GM23338 (cell line): ENCODE measurements at places on chromosomes 4 and X.

DNA sequence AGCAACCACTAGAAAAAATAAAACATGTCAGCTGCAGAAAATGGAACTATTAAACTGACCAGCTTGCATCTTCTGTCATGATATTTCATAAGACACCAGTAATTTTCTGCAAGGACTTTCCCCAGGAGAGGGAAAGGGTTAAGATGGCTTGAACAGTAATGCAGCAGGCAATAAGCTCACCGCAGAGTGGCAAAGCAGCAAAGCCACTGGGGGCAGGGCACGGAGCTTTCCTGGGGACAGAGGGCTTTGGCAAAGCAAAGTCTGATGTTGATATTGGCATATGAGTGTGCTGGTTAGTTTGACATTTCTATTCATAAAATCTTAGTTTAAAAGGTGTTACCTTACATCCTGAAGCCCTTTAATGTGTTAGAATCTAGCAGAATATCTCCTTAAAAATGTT lies 55.1 kb upstream of the NAP1L5 start:
- no peak overlapping the region for H3K4me3 ChIP-seq
- H3K27ac ChIP-seq, result no peak overlapping the region
- 0 out of 2 replicates have a peak, but pooled peaks cover 3% of the 10 kb centered on the region for H3K4me1 ChIP-seq
- peaks cover 6% of the 10 kb centered on the region; the same call in 1 of the 2 replicates for H3K36me3 ChIP-seq

GRCh38 chrX:133321451-133321850 lies 93.8 kb downstream of the GPC4 start:
- peaks cover 16% of the 10 kb centered on the region for H3K4me1 ChIP-seq
- no peak overlapping the region for H3K4me3 ChIP-seq
- no peaks in the 10 kb centered on the region for H3K27me3 ChIP-seq

GRCh38 chr4:110211007-110211769 lies 12.8 kb upstream of the ELOVL6 start:
- peak; percentile 70 for DNase-seq
- no peak overlapping the region for H3K27ac ChIP-seq
- no peak overlapping the region for H3K4me3 ChIP-seq
- peaks cover 5% of the 10 kb centered on the region; the same call in 1 of the 2 replicates for H3K4me1 ChIP-seq
- H3K27me3 ChIP-seq, result no peaks in the 10 kb centered on the region

GRCh38 chr4:83552083-83552482 lies 16.2 kb downstream of the GPAT3 start:
- DNase-seq, result no peak
- no peak overlapping the region for H3K27ac ChIP-seq
- no peak overlapping the region for H3K4me3 ChIP-seq
- H3K36me3 ChIP-seq, result no peaks in the 10 kb centered on the region

GRCh38 chrX:16931855-16932575 lies 14.4 kb upstream of the REPS2 start:
- no peak overlapping the region for H3K4me3 ChIP-seq
- H3K36me3 ChIP-seq, result no peaks in the 10 kb centered on the region
- peaks cover 18% of the 10 kb centered on the region for H3K4me1 ChIP-seq
- H3K27ac ChIP-seq, result no peak overlapping the region

DNA sequence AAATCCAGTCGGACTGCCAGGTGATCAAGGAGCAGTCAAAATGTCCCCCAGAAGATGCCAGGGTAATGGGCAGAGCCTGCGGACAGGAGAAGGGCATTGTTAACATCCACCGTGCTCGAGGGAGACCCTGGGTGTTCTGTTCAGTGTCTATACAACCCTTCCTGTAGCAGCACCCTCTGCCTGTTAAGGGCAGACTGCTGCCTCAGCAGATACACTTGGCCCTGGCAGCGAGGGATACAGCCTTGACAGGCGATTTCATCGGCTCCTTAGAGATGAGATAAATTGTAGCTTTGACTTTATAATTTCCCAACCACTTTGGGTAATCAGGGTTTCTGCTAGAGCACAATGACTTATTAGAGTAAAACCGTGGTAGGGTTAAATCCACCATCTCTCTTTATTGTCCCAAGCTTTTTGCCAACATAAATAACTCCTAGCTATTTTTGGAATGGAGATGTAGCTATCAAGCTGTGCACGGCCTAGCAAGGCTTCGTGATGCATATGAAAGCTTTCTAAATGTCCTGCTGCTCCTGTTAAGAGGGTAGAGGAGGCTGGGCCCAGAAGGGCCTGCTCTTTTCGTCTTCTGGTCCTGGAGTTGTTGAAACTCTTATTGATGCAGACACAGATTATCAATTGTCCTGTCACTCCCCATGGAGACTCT lies 195.9 kb downstream of the CPEB2 start:
- no peaks in the 10 kb centered on the region for H3K36me3 ChIP-seq
- no peak overlapping the region for H3K27ac ChIP-seq
- peak overlapping the region; percentile 3; the same call in 1 of the 2 replicates for H3K4me3 ChIP-seq

GRCh38 chrX:124289443-124289842 lies 43.0 kb upstream of the TEX13D start:
- no peaks in the 10 kb centered on the region for H3K27me3 ChIP-seq
- H3K4me3 ChIP-seq, result no peak overlapping the region
- DNase-seq, result peak; percentile 65
- H3K27ac ChIP-seq, result no peak overlapping the region
- no peaks in the 10 kb centered on the region for H3K36me3 ChIP-seq

- no peaks in the 10 kb centered on the region for H3K4me1 ChIP-seq
- H3K27me3 ChIP-seq, result no peaks in the 10 kb centered on the region
- peak; percentile 82 for DNase-seq
- no peak overlapping the region for H3K27ac ChIP-seq
- H3K4me3 ChIP-seq, result no peak overlapping the region
These were observed 44.0 kb downstream of the SLC25A5 start for GRCh38 chrX:119512146-119512800.

- peak; percentile 32 for DNase-seq
- peaks cover 17% of the 10 kb centered on the region for H3K4me1 ChIP-seq
- no peaks in the 10 kb centered on the region for H3K27me3 ChIP-seq
- H3K36me3 ChIP-seq, result no peaks in the 10 kb centered on the region
- H3K4me3 ChIP-seq, result no peak overlapping the region
These were observed 563.1 kb upstream of the INTU start for GRCh38 chr4:127069675-127070074.

DNA sequence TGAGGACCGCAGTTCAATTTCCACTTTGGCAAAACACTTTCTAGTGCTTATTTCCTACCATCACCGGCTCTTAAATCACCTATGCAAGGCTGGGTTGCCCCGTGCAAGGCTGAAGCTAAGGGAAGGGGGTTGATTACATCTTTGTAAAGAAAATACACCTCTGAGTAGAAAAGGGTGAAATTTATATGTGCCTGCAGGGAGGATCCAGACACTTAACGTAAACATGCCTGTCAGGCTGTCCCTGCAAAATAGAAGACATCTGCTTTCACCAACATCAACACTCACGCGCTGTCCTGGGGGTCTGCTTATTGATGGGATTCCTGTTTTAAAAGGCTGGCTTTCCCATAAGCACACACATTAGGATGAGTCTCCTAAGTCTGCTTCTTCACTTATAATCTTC lies 92.0 kb downstream of the PRKX start:
- H3K27ac ChIP-seq, result no peak overlapping the region
- H3K4me1 ChIP-seq, result no peaks in the 10 kb centered on the region
- H3K27me3 ChIP-seq, result no peaks in the 10 kb centered on the region
- no peak for DNase-seq
- H3K4me3 ChIP-seq, result no peak overlapping the region

DNA sequence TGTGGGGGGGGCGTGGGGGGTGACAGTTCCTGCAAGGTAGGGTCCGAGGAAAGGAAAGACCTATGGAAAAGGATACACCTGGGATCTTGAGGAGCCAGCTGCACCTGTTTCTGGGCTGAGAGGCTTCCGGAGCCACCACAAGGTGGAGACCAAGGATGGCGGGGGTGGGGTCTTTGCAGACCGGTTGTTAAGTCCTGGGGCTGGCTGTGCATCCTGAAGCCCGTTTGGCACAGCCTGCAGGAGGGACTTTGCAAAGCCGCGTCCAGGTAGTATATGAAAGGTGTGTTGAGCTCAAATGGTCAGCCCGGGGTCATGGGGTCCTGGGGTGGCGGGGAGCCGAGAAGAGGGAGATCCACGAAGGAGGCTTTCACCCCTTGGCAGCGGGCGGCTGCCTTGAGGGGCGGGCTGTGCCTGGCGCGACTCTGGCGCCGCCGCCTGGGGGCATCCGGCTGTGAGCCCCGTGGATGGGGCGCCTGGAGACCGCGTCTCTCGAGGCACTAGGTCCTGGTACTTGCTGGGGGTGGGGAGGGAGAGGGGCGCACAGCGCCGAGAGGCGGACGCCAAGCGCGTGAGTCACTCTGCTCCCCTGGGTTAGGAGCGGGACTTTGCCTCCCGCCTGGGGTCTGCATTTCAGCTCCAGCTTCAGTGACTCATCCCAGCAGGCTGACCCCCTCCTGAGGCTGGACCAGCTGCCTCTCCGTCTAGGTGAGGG lies 58.2 kb upstream of the DYNLT3 start:
- peaks cover 12% of the 10 kb centered on the region for H3K27me3 ChIP-seq
- no peaks in the 10 kb centered on the region for H3K36me3 ChIP-seq
- H3K4me1 ChIP-seq, result no peaks in the 10 kb centered on the region
- no peak overlapping the region for H3K27ac ChIP-seq

DNA sequence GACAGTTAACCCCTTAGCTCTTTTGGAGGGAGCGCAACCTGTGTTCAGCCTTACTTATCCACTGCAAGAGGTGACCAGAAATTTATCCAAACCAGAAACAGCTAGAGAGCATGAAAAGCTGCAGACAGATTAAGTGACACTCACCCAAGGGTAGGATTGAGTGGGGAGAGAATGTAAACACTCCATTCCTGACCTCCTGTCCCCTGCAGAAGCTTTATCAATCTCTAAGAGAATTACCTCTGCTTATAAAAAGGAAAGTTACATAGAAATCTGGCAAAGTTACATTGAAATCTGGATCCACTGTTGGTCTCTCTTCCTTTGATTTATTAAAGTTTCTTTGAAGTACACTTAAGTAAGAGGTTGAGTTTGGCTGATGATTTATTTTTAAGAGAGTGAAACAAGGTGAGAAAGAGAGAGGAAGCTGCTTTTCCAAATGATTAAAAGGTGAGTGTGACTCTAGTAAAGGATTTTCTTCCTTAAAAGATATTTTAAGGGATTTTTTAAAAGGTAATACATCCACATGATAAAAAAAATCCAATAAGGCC lies 112.3 kb downstream of the ANAPC4 start:
- no peak overlapping the region for H3K4me3 ChIP-seq
- no peaks in the 10 kb centered on the region for H3K27me3 ChIP-seq
- DNase-seq, result no peak
- peaks cover 23% of the 10 kb centered on the region for H3K4me1 ChIP-seq
- H3K36me3 ChIP-seq, result no peaks in the 10 kb centered on the region

DNA sequence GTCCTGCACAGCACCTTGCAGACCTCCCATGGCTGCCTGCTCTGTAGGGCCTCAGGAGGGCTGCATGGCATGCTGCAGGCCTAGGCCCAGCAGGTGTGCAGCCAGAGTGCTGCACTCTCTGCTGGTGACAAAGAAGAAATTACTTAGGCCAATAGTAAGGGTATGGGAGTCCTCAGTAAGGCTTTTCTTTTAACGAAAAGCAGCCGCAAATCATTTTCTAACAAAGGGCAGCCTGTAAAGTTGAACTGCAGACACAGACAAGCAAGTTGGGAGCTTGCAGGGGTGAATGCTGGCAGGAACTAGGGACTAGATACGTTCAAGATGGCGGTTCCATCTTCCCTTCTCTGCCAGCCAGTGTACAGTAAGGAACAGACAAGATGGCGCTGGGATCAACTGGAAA lies 22.4 kb upstream of the UBA6 start:
- no peaks in the 10 kb centered on the region for H3K36me3 ChIP-seq
- no peak for DNase-seq
- no peaks in the 10 kb centered on the region for H3K4me1 ChIP-seq
- H3K27ac ChIP-seq, result no peak overlapping the region

DNA sequence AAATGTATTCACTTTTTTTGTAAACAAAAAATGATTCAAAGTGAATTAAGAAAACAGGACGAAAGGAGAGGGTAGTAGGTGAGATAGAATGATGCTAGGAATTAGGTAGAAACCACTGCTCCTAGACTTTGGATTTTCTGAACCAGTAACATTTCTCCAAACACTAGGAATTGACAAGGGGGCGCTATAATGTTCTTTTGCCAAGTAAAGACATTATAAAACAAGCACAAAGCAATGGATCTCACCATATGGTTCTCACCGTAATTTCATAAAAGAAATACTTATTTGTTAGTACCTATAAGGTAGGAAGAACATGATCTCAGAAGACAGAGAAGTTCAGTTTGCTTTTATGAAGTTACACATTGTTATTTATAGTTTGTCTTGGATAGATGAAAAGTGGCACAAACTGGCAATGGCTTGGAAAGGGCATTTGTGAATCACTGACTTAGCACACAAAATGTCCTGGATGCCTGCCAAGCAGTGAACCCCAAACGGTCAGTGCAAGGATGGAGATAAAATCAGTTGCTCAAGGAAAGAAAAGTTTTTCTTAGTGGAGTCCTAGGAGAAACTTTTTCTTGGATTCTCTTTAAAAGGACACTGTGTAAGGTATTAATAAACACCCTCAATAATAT lies 8.1 kb upstream of the TBC1D1 start:
- no peak overlapping the region for H3K27ac ChIP-seq
- peak; percentile 75 for DNase-seq
- no peaks in the 10 kb centered on the region; the same call in 1 of the 2 replicates for H3K4me1 ChIP-seq
- H3K27me3 ChIP-seq, result peaks cover 6% of the 10 kb centered on the region

GRCh38 chr4:77314697-77315096 lies 157.7 kb downstream of the CCNG2 start:
- no peak overlapping the region for H3K27ac ChIP-seq
- H3K4me1 ChIP-seq, result no peaks in the 10 kb centered on the region
- H3K27me3 ChIP-seq, result no peaks in the 10 kb centered on the region
- H3K4me3 ChIP-seq, result no peak overlapping the region
- no peaks in the 10 kb centered on the region for H3K36me3 ChIP-seq
- DNase-seq, result no peak

DNA sequence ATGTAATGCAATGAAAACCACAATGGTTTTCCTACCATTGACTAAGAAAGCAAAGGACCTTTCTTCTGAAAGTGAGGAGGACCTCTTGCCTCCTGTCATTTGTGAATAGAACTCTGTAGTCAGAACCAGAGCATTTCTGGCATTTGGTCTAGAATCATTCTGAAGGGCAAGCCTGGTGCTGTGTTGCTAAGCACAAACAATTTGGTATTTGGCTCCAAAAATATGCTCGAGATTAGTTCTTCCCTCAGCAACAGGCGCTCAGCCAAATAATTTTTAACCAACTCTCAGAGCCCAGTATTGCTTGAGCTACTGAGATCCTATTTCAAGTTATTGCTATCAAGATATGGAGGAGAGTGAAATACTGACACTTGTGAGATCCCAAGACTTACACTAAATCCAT lies 71.0 kb downstream of the SNCA start:
- H3K4me1 ChIP-seq, result no peaks in the 10 kb centered on the region
- DNase-seq, result no peak
- no peak overlapping the region for H3K27ac ChIP-seq
- no peak overlapping the region for H3K4me3 ChIP-seq

GRCh38 chrX:16368696-16369095 lies 201.4 kb downstream of the MAGEB17 start:
- H3K4me1 ChIP-seq, result no peaks in the 10 kb centered on the region
- no peaks in the 10 kb centered on the region for H3K27me3 ChIP-seq
- no peak for DNase-seq
- no peak overlapping the region for H3K27ac ChIP-seq
- H3K4me3 ChIP-seq, result no peak overlapping the region

- H3K27me3 ChIP-seq, result no peaks in the 10 kb centered on the region
- no peaks in the 10 kb centered on the region for H3K36me3 ChIP-seq
- H3K27ac ChIP-seq, result no peak overlapping the region
- DNase-seq, result no peak
- no peak overlapping the region for H3K4me3 ChIP-seq
These were observed 732.1 kb downstream of the STIM2 start for GRCh38 chr4:27592738-27593137.

- no peaks in the 10 kb centered on the region for H3K4me1 ChIP-seq
- no peak for DNase-seq
- no peaks in the 10 kb centered on the region for H3K36me3 ChIP-seq
- no peaks in the 10 kb centered on the region for H3K27me3 ChIP-seq
- no peak overlapping the region for H3K27ac ChIP-seq
These were observed 17.1 kb upstream of the ABLIM2 start for GRCh38 chr4:8175686-8176085.
